NAMALWA (cell line): ENCODE measurements at places on chromosomes 3 and 15.

- DNase-seq, result peak; percentile 19
These were observed 75.1 kb downstream of the FOXB1 start for GRCh38 chr15:60079210-60079609.

- peak; percentile 40 for DNase-seq
These were observed 67.9 kb upstream of the MITF start for GRCh38 chr3:69671082-69671952.

- no peak for DNase-seq
These were observed 147.9 kb downstream of the IMPG2 start for GRCh38 chr3:101172516-101172915.

DNA sequence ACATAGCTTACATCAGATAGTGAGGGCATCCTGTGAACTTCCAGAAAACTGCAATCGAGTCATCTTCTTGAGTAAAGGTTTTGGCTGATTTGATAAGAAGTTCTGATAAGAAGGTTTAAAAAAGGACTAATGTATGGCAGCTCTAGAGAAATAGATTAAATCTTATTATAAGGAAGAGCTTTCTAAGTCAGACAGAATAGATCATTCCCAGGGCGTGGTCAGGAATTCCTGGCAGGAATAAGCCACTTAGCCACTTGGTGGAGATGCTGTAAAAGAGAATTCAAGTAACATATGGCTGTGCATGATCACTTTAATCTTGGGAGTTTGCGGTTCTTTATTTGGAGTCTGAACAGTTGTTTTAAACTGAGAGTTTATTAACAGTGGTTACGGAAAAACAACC lies 17.4 kb downstream of the PGBD4 start:
- DNase-seq, result no peak

DNA sequence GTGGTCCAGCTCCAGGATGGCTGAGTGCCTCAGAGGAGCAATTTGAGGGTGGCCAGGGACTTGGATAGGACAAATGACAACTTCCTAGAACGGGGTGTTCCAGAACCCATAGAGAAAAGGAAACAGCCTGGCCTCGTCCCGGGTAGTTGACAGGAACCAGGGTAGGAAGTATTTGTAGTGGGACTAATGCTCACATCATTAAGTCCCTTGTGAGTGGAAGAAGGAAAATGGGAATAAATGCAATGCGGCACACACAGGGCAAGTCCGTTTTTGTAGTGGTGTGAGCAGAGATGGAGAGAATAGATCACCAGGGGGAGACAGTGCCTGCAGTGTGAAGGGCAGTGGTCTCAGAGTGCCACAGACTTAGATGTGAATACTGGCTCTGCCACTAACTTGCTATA lies 19.6 kb downstream of the TIMP4 start:
- DNase-seq, result peak; percentile 41

DNA sequence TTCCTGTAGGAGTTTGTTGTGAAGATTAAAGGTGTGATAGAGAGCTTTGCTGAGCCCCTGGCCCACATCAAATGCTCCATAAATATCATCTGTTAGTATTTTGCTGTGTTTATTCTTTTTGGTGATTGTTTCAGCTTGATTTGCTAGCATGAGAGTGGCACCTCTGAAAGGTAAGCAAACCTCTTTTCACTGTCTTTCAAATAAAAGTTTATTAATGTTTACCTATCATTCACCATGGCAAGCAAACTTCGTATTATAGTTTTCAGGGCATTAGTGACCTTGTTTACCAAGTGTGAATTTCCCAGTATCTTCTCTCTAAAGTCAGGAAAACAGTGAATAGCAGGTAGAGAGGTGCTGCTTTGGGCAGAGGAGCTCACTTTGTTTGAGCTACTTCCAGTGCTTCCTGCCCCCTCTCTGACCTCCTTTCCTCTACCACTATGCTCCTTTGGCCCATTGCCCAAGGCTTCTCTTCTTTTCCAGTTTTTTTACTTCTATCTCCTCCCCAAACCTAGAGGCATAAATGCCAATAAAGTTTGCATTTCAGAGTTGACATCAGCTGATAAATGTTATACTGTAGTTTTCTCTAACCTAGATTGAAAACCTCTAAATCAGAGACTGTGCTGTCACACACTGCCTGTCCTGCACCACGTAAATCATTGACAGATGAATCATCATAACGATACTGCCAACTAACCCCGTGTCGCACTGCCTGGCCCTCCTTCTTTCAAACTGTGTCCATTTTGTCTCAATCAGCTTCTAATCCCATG lies 569.0 kb downstream of the TUSC7 start:
- no peak for DNase-seq

- no peak for DNase-seq
These were observed 29.8 kb upstream of the APOD start for GRCh38 chr3:195613468-195614069.

DNA sequence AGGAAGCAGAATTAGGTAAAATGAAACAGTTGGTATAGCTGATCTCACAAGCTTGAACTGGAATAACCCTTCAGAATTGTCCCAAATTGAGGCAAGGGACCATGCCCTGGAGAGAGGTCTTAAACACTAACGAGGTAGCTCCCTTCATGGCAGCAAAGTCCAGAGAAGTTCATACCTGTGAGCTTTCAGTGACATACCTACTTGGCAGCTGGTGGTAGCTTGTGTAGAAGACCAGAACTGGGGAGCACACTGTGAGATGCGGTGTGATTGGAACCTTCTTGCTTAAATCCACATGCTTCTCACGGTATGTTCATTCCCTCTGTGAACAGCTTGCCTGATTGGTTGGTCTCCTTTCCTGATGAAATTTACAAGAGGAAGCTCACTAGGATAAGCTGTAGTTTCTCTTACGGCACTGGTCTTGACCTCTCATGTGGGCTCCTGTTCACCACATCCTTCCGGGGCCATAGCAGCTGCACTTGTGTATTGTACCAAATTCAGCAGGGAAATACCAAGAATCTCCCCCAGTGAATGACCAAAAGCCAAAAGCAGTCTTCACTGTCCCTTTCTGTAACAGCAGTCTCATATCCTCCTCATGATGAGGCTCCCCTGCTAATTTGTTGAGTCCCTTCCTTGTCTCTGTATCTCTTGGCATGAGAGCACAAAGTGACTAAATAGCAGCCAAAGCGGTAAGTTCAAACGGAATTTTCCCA lies 483.7 kb upstream of the FRG2C start:
- DNase-seq, result no peak

GRCh38 chr3:49674497-49674983 lies 389 bp downstream of the APEH start:
- DNase-seq, result no peak

DNA sequence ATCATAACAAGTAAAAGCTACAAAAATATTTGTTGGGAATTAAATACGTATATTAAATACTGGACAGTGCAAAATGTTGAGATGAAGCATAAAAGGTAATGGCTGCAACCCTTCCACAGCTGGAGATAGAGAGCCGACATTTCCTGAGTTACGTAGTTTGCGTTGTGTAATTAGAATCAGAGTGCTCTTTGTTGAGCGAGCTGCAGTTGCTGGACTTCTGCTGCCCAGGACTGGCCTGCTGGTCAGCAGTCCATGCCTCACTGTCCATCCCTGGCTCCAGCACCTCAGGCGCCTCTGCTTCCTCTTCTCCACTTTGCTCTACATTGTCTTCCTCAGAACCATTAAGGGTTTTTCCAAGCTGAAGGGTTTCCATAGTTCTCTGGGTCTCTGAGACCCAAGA lies 28.4 kb upstream of the SHC4 start:
- DNase-seq, result no peak

GRCh38 chr3:182435860-182436259 lies 357.4 kb upstream of the ATP11B start:
- DNase-seq, result no peak

- DNase-seq, result no peak
These were observed 27.9 kb upstream of the KLF13 start for GRCh38 chr15:31298707-31299172.

DNA sequence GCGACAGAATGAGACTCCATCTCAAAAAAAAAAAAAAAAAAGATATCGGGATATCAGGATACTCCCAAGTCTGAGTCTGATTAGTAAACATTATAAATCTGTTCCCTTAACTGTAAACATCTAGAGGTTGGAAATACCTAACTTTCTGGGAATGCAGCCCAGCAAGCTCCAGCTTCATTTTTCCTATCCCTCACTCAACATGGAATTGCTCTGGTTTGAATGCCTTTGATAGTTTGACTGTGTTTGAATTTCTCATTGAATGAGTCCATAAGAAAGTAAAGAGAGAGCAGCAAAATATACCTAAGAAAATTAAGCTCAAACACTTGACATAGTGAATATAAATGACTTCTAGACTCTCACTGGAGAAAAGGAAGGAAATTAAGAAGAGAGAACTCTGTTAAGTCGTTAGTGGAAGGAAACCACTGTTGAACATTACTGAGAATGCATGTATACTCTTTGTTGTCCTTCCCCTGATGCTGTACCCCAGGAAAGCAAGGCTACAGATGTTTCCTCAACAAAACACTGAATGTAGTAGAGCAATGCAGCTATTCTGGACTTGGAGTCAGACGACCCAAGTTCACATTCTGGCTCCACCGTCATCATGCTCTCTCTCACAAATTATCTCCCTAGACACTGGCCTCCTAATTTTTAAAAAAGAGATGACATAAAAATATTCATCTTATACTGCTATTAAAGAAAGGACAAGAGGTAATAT lies 62.4 kb downstream of the CD200 start:
- no peak for DNase-seq

DNA sequence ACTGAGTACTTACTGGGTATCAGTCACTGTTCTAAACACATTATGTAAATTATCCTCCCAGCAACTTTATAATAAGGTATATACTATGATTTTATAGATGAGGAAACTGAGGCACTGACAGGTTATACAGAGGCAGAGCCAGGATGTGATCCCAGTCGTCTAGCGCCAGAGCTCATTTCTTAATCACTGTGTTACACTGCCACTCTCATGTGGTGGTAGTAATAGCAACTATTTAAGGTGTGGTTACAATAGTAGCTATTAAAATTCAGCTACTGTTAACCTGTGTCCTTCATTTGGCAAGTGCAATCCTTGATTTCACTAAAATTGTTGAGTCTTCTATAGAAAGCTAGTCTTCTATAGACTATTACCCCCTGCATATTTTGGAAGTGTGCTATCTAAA lies 43.1 kb upstream of the TRPC1 start:
- no peak for DNase-seq

GRCh38 chr15:94791510-94791909 lies 560.1 kb downstream of the MCTP2 start:
- DNase-seq, result no peak

DNA sequence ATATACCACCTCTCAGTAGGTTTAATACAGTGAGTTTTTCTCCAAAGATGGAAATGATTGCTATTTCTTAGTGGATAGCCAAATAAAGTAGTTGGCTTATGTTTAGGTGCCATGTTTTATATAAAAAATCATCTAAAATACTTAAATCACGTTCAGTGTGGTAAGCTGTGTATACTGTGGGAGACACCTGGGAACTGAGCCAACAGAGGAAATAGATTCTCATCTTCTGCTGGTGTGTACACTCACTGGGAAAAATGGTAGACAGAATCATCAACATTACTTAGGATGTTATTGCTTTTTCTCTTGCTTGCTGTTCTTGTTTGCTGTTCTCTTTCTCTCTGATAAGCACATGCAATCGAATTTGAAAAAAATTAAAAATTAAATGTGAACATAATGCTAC lies 112.6 kb upstream of the MB21D2 start:
- DNase-seq, result no peak
